Stimulated activated CD8-positive, alpha-beta memory T cell treated with anti-CD3 and anti-CD28 coated beads, Interleukin-2, amount 100 ng/mL, for 1 hour (primary cell): ENCODE measurements at places on chromosomes 6 and 20.

GRCh38 chr20:41249411-41250281 lies 67.9 kb downstream of the ZHX3 start:
- DNase-seq: no peak

GRCh38 chr20:15214051-15214450 lies 876.6 kb upstream of the FLRT3 start:
- no peak for DNase-seq

- no peak for DNase-seq
Measured at GRCh38 chr20:51574248-51575033, 31.9 kb upstream of the NFATC2 start.

DNA sequence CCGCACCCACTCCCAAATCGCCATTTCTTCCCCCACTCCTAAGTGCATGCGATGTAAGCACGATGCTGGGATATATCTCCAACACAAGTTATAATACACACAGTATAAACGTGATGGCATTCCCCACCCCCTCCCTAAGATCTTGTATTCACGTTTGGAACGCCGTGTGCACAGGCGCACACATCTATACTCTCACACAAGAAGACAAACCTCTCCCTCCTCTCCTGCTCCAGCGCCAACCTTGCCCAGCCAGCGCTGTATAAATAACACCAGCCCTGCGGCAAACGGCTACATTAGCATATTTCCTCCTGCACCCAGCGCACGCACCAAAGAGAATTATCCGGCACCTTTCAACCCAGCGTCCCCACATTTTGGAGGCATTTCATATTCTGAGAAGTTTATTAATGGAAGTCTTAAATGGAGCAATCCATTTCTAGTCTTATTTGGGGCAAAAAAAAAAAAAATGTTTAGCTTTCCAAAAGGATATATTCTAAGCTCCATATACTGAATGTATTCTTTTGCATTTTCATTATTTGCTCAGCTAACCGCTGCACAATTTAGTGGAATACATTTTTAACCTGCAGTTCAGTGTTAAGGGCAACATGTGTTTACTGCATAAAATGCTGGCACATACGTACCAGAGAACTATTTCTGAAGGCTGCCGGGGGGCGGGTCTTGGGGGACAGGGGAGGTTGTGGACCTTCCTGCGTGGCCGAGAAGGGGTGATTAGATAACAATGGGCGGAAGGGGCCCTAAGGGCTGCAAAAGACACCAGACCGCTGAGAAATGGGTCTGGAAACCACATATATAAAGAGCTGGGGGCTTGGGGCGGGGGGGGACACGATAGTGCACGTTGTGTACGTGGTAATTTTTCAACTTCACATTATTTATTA lies 1.1 kb upstream of the SLC22A23 start:
- DNase-seq: no peak

GRCh38 chr20:24768713-24769601 lies 180.1 kb upstream of the CST7 start:
- DNase-seq: no peak

GRCh38 chr6:118333772-118334171 lies 214.3 kb upstream of the PLN start:
- no peak for DNase-seq

DNA sequence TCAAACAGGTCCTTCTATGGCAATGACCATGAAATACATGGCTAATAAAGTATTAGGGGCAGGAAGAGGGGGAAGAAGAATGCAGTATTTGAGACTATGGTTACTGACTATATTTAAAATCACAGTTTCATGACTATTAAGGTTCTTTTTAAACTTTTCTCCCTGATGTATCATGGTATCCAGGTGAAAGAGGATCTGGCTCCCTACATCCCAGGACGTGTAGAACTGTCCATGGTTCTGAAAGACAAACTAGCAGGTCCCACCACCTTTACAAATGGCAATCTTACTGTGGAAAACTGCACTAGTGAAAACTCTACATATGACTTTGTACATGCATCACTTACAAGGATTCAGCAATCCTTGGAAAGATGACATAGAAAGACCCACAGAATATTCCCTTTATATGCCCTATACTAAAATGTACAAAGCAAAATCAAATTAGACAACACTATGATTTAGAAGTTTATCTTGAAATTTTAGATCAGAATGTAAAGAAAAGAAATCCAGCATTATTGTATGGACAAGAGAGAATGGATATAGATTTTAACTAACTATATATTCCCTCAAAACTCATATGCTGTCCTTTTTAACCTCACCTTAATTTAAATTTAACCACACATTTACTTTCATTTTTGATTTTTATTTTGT lies 33.5 kb downstream of the RPP21 start:
- no peak for DNase-seq

DNA sequence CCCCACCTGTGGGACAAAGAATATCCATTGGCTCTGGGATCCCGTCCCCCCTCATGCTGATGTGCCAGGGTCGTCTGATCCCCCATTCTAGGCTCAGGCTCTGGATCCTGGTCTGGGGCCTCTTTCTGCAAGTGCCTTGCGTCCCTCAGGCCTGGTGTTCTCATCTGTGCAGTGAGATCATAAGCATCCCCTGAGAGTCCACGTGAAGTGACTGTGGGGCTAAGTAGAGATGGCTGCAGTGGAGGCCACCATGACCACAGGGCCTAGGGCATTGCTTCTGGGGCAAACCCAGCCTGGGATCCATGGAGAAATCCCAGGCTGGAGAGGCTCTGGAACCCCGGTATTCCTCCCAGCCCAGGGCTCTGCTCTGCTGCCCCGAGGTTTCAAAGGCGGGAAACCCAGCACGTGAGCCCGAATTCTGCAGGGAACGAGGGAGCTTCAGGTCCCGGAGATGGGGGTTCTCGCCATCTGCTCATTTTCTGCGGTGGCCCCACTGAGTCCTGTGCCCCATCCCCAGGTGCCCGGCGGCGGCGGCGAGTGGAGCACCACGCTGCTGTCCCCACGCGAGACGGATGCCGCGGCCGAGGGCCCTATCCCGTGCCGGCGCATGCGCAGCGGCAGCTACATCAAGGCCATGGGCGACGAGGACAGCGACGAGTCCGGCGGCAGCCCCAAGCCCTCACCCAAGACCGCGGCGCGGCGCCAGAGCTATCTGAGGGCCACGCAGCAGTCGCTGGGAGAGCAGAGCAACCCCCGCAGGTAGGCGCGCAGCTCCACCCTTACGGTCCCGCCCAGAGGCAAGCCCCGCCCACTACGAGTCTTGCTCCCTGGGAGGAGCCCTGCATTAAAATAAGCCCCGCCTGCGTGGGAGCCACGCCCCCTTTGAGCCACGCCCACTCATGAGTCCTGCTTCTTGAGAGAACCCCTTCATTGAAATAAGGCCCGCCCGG lies 105.5 kb upstream of the MYL9 start:
- peak; percentile 65 for DNase-seq

DNA sequence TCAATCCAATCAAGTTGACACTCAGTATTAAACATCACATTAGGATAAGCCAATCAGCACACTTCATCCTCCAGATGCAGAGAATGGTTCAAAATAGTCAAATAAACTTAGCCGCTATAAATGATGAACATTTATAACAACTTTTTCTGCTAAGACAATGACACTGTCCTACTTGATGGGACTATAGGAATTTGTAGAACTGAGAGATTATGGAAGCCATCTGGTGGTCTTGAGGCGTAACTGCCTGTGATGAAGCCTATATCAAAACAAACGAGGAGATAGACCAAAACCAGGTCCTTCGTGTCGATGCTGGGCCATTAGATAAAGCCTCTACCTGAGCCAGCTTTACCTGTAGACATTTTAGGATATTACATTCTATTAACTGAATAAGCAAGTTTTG lies 631.1 kb downstream of the COL12A1 start:
- no peak for DNase-seq
